NCI-H524 (cell line): ENCODE measurements at places on chromosomes 7 and 10.

GRCh38 chr10:117412469-117413010, 37.3 kb upstream of the PDZD8 start:
- no peak for DNase-seq

GRCh38 chr7:74365322-74366022, 76.3 kb downstream of the CLIP2 start:
- peak; percentile 64 for DNase-seq

- DNase-seq: peak; percentile 52
Observed at GRCh38 chr7:124996778-124997177, 67.2 kb upstream of the POT1 start.

DNA sequence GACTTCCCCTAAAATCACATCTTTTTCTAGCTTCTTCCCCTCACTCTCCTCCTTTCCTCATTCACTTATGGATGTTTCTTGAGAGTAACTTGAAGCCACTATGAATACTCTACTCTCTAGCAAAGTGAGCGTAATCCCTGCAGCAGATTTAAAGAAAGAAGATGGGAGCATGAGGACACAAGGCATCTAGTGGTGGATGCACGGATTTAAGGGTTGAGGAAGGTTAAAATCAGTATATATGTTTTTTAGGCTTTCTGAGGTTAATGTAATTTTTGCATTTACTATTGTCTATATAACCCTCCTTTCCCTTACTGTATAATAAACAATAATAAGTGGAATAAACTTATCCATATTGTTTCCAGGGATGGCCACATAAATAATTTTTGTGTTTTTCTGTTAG, 495.2 kb upstream of the TPK1 start:
- no peak for DNase-seq

GRCh38 chr7:84578825-84579224, 384.2 kb upstream of the SEMA3A start:
- DNase-seq: no peak

DNA sequence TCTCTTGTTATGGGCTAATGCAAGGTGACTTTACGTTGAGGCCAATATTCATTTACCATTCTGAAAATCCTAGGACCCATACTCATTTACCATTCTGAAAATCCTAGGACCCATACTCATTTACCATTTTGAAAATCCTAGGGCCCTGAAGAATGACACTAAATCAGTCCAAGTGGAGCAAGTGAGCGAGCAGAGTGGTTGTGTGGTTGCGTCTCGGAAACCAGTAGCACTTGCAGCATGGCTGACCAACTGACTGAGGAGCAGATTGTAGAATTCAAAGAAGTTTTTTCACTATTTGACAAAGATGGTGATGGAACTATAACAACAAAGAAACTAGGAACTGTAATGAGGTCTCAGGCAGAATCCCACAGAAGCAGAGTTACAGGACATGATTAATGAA, 6.9 kb downstream of the SAR1A start:
- no peak for DNase-seq
